ENCODE measurements at places on chromosomes 16 and 17. TPM values are rescaled to one million over a fixed set of nuclear protein-coding genes. Genes with fewer than 3 reads are reported as not detected.

The TMEM238L gene
- total RNA-seq: not detected

GRCh38 chr17:56292010-56292409 is 138.7 kb downstream of the ANKFN1 start:
- peak; percentile 83 for DNase-seq

The PLA2G10 gene
- total RNA-seq: not detected

The TP53TG3B gene
- total RNA-seq: not detected

GRCh38 chr17:35879773-35880654 is at the start of gene CCL5:
TSS of gene CCL5 (minus strand) at chr17:35880360.
- DNase-seq: no peak

GRCh38 chr17:70691150-70691549 is 521.8 kb downstream of the KCNJ2 start:
- no peak for DNase-seq

The YPEL2 gene
- 24.2 TPM for total RNA-seq
